ENCODE measurements at places on chromosomes 11 and 22. TPM values are rescaled to one million over a fixed set of nuclear protein-coding genes. Genes with fewer than 3 reads are reported as not detected.

The ZNF214 gene
- 3.0 TPM for total RNA-seq

The BIRC3 gene
- total RNA-seq, result 85.6 TPM

The GUCY1A2 gene
- not detected for total RNA-seq

The HEPHL1 gene
- total RNA-seq, result not detected

The KCNK7 gene
- total RNA-seq, result 1.2 TPM

The OR10D3 gene
- total RNA-seq, result not detected

The MYOD1 gene
- total RNA-seq, result not detected

All from Calu3 (cell line).